ENCODE measurements at places on chromosomes 3 and 15.

- DNase-seq: no peak
Observed at GRCh38 chr3:184604039-184604601, 42.5 kb downstream of the EPHB3 start.

- no peak for DNase-seq
Observed at GRCh38 chr15:48029642-48030041, 91.1 kb upstream of the SLC24A5 start.

GRCh38 chr15:86009727-86010126, 69.9 kb upstream of the AGBL1 start:
- no peak for DNase-seq

- DNase-seq: no peak
Observed at GRCh38 chr3:114436182-114436581, 142.4 kb downstream of the TIGIT start.

- DNase-seq: no peak
Observed at GRCh38 chr3:124837730-124838186, 49.4 kb downstream of the ITGB5 start.

DNA sequence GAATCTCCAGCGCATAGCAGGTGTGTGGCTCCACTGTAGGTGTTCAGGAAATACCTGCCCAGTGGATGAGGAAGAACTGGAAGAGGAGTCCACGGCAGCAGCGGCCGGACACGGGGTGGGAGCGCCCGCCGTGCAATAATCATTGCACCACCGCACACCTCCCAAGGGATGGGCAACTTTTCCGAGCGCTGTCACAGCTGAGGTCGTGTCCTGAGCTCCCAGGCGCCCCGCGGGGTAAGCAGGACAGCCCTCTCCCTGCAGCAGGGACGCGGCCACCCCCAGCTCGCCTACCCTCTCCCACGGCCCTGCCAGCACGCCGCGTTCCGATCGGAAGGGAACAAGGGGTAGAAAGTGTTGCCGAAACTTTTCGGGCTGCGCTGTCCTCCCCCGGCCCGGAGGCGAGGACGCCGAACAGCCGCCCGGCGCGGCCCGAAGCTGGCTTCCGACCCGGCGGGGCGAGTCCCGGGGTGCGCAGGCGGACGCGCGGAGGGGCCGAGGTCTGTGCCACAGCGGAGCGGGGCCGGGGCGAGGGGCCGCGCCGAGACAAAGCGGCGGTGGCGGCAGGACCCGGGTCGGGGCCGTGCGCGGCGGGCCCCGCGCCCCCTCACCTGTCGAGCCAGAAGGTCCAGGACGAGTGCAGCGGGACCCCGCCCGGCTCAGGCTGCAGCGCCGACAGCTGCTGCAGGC, 475 bp downstream of the EIF4E3 start:
- no peak for DNase-seq

DNA sequence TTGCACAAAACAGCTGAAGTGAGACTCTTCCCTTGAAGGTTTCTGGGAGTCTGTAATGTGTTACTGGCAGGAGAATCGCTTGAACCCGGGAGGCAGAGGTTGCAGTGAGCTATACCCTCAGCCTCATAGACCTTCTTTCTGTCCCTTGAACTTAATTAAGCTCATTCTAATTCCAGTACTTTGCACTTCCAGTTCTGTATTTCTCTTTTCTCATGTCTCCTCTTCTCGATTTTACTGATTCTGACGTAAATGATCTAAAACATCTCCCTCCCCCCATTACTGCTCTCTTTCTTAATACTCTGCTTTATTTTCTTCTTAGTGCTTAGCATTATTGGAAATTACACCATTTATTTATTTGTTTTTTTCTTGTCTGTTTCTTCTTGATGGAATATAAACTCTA, 165.4 kb upstream of the P2RY1 start:
- no peak for DNase-seq

- DNase-seq: no peak
Observed at GRCh38 chr3:39805650-39806049, 3.8 kb upstream of the MYRIP start.

DNA sequence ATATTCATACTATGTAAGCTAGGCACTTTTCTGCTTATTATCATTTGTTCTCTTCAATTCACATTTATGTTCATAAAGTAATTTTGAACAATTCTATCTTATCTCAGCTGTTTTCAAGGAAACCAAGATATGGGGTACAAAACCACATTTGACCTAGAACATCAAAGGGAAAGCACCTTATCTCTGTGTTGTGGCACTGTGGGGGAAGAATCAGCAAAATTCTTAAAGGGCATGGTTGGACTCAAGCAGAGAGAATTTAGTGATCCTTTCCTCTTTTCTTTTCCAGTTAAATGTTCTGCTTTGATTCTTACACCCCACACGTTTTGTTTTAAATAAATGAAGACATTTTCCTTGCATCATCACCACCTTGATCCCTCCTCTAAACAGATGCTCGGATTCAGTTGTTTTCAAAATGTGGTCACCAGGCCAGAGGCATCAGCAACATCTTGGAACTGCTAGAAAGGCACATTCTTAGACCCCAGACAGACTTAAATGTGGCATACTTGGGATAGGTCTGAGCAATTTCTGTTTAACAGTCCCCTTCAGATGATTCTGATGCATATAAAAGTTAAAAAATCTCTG, 128.4 kb upstream of the TP63 start:
- no peak for DNase-seq

DNA sequence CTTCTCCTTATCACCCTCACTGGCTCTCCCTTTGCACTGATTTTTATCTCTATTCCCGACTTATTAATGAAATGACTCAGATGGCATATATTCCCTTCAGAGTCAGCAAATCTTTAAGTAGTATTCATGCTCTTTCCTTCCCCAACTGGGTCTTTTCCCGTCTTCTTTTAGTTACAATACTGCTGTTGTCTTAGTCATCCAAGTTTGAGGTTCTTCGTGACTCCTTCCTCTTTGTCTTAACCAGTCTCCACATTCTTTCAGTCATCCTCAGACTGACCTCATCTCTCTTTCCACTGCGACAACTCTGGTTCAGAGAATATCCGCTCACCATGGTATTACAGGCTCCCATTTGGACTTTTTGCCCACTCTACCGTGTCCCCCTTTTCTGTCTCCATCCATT, 12.4 kb downstream of the WDR5B start:
- DNase-seq: no peak

DNA sequence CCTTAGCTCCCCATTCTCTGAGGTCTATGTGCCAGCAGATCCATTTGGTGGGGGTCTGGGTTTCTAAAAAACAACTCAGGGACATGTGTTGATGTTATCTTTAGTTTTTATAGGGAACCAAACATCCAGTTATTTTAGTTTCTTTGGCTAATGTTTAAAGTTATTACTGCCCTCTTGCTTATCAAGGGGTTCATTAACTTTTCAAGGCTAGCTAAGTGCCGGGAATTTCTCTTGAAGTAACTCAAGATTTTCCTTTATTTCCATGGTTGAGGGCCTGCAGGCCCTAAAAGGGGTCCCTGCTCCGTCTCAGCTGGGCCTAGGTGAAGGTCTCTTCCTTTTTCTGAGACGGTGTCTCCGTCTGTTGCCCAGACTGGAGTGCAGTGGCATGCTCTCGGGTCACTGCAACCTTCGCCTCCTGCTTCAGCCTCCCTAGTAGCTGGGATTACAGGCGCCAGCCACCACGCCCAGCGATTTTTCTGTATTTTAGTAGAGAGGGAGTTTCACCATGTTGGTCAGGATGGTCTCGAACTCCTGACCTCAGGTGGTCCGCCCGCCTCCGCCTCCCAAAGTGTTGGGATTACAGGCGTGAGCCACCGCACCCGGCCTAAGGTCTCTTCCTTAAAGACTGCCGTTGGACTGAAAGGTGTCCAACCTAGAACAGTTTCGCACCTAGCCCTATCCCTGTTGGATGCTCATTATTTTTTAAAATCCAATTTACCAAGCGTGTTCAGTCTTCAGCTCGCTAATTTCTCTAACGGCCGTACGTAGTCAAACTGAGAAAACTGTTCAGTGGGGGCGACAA, 1.3 kb upstream of the OXSR1 start:
- no peak for DNase-seq

DNA sequence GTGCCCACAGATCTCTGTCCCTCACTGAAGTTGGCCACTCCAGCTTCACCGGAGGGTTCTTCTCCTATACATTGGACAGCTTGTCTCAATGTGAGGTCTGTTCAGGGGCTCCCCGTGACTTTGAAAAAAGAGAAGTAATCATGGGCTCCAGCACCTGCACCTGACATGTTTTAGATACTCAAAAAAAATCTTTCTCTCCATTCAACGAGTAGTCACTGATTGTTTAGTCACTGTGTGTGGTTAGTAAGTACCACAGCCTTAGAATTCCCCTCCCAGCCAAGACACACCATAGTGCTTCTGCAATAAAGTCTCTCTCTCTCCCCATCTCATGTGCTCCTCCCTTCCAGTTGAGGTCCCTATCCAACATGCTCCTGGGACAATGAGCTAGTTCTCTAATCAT, 18.6 kb downstream of the CCR9 start:
- no peak for DNase-seq

DNA sequence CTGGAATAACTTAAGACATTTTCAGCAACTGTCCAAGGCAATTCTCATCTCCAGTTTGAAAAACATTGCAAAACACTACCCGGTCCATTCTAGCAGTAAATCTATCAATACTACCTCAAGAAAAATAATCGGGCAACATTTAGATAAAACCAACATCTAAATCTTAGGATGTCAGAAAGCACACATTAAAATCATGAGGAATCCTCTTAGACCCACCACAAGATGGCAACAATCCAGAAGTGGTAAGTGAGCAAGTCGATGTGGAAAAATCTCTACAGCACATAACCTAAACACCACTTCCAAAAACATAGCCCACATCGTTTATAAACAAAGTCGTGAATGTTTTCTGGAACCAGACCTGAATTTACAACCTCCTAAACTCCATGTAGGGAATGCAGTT, 5.7 kb downstream of the PLCH1 start:
- no peak for DNase-seq

DNA sequence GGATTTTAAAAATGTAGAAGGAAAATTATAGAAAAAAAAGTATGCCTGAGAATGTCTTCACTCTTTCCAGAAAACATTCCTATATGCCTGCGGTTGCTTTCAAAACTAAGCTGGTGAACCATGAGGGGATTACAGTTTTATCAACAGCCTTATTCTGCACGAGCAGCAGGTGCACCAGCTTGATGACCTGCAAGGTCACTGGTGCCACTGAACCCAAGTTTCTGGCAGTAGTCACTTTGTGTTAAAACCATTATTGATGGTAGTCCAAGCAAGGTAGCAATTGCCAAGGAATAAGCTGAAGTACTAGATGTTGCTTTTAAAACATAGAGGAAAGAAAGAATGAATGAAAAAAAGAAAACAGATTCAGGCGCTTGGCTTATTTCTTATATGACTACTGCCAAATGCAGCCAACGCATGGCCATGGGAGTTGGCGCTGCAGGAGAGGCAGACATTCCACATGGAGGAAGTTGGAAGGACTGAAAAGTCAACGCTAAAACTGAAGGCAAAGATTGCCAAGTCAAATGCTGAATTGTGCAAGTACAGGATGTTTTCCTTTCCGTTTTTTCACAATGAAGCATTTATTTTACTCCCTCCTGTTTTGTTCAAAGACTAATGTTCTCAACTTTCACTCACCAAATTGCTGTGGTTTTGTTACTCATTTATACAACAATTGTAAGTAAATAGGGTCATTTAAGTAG, 601.4 kb downstream of the CADM2 start:
- no peak for DNase-seq

GRCh38 chr15:76190751-76191538, 120.3 kb downstream of the ETFA start:
- peak; percentile 58 for DNase-seq

- DNase-seq: no peak
Observed at GRCh38 chr3:78665776-78666469, 1101.9 kb downstream of the ROBO1 start.

GRCh38 chr15:87228460-87228859, 1028.1 kb downstream of the NTRK3 start:
- DNase-seq: no peak

DNA sequence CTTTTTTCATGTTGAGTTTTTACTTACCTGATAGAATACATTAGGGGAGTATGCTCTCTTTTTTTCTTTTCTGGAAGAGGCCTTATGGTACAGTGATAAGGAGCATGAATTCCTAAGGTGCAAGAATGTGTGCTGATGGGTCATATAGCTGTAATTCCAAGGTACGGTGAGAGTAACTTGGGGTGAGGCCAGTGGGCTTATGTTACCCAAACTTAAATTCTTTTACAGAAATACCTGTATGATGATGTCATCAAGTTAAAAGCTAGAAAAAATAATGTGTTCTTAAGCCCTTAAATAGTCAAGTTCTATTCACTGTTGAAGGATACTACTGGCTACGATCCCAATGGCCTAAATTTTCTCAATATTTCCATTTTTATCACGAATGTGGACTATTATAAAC, 111.2 kb downstream of the GMPS start:
- no peak for DNase-seq

DNA sequence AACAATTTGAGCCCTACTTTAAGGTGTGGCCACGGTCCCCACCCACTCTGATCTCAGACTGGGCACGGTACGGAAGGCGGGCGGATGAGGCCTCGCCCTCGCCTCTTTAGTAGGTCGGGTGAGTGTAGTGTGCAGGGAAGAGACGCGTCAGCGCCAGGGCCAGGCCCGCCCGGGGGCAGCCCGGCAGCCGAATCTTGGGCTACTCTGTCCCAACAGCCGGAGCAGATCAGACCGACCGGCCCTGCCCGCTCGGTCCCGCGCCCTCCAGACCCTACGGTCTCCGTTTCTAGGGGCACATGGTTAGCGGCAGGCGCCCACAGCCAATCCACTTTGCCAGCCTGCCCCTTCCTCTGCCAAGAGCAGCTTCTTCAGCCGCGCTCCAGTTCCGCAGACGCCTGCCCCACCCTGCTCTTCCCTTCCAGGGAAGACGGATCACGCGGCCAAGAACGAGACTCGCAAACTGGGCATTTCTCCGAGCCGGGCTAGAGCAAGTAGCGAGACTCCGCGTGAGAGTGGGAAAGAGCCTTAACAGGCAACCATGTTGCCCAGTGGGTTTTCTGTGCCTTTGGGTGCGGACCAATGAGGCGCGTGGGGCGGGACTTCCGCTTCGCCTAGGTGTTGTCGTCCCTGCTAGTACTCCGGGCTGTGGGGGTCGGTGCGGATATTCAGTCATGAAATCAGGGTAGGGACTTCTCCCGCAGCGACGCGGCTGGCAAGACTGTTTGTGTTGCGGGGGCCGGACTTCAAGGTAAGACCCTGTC, at the start of gene RNF13:
TSS of gene RNF13 (plus strand) at position 610 of the 761 bp plus-strand sequence. CDS start 32,812 bp downstream, outside the sequence.
- DNase-seq: peak; percentile 92

GRCh38 chr3:53334742-53335141, 12.6 kb downstream of the DCP1A start:
- DNase-seq: no peak

DNA sequence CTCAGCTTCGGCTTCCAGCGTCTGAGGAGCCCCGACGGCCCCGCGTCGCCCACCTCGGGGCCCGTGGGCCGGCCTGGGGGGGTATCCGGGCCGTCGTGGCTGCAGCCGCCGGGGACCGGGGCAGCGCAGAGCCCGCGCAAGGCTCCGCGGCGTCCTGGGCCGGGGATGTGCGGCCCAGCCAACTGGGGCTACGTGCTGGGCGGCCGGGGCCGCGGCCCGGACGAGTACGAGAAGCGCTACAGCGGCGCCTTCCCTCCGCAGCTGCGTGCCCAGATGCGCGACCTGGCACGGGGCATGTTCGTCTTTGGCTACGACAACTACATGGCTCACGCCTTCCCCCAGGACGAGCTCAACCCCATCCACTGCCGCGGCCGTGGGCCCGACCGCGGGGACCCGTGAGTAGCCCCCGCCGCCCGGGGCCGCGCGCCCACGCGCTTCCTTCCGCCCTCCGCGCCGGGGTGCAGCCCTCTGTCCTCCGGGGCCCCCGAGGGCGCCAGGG, 462 bp downstream of the EDEM1 start:
- peak; percentile 47 for DNase-seq
